ENCODE measurements at places on chromosomes 16 and 17.

- DNase-seq = no peak
These were observed 7.3 kb downstream of the CHMP6 start for GRCh38 chr17:80998748-80999535.

DNA sequence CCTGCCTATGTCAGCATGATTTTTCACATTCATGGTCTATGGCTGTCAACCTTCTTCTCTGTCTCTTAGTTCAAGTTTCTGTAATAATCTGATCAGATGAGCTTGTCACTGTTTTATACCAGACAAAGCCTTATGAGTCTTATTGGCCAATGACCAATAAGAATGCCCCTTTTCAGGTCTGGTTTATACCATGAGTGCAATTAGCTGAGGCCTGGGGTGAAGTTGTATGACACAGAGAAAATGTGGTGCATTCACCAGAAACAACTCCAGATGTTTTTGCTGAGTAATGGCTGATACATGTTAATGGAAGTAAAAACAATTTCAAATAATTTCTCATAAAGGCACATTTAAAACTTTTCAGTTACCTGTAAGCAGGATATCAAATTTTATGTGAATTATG is 218.6 kb upstream of the CDH8 start:
- DNase-seq = peak; percentile 61

- DNase-seq = no peak
These were observed 4.5 kb upstream of the TSPOAP1 start for GRCh38 chr17:58332778-58333735.

- DNase-seq = no peak
These were observed 170.5 kb upstream of the CACNG3 start for GRCh38 chr16:24085666-24086065.

GRCh38 chr17:6548578-6549330 is 7.6 kb downstream of the PITPNM3 start:
- DNase-seq = no peak

DNA sequence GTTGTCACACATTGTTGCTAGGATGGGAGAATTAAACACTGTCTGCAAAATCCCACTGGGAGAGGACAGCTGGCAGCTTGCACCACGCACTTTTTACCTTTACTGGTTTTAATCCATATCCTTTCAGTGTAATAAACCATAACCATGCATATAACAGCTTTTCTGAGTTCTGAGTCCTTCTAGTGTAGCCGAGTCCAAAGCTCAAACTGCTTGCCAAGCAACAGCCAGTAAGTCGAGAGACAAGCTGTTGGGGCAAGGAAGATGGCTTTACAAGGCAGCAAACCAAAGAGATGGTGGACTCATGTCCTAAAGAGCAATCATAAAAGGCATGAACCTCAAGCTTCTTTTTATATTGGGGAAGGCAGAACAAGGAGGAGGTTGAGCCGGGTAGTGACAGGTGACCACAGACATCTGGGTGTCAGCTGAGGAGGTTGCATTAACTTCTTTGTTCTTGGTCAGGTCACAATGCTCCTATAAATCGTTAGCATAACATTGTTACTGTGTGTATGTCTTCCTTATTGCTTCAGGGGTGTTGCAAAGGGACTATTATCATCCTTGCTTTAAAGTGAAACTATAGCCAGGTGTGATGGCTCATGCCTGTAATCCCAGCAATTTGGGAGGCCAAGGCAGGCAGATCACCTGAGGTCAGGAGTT is 7.3 kb upstream of the CD300H start:
- no peak for DNase-seq

DNA sequence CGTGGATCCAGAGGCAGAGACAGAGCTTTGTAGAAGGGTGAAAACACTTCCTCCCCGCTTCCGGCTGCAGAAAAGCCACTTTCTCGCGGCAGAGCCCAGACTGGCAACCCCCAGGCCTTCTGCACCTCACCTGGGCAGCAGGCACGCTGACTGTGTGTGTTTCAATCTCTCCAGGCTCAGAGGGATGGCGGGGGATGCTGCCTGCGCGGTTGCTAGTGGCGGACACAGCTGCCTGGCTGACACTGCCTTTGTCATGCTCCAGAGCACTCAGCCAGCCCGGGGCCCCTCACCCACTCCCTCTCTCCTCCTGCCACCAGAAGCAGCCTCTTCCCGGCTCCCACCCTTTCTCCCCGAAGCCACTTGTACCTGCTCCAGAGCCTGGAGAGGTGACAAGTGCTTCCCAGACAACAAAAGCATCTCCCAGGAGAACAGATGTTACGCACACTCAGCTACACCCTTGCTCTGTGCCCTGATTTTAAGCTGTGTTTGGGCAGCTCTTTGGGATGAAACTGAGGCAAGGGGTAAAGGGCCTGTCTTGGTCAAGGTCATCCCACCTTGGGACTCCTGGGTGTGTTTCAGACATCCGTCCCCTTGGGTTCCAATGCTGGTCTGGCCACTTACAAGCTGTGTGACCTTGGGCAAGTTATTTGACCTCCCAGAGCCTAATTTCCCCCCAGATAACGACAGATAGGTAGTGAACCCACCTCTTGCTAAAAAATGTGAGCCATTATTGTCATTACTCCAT is 9.2 kb upstream of the GLIS2 start:
- no peak for DNase-seq

DNA sequence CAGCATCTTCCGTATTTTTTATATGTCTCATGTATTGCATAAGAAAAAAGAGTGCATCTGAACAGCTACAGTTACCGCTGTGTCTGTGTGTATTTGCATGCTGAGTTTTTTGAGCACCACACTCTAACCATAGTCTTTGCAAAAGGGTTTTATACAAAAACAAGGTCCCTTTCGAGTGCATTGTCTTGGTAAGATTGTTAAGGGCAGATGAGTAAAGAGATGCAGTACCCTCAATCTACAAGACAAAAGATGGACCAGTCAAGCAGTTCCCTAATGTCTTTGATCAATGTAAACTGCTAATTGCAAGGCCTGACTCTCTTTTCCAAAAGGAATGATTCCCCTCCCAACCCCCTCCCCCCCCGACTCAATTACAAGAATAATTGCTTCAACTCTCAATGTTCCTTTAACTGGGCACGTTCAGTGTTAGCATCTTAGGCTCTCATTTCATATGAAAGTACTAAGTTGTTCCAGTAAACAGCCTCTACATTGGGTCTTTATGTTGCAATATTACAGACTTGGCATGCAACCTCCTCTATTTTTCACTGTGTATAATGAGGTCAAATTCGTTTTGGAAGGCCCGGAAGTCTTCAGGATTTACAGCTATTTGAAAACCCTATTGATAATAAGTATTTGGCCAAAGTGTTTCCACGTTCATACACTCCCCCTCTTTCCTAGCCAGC is 471.4 kb upstream of the RBFOX1 start:
- no peak for DNase-seq

GRCh38 chr16:83550183-83550569 is 257.6 kb upstream of the HSBP1 start:
- DNase-seq = no peak

GRCh38 chr17:61183793-61184192 is 215.8 kb upstream of the TBX2 start:
- DNase-seq = no peak

- no peak for DNase-seq
These were observed 16.2 kb downstream of the PSMD3 start for GRCh38 chr17:39996800-39997199.

DNA sequence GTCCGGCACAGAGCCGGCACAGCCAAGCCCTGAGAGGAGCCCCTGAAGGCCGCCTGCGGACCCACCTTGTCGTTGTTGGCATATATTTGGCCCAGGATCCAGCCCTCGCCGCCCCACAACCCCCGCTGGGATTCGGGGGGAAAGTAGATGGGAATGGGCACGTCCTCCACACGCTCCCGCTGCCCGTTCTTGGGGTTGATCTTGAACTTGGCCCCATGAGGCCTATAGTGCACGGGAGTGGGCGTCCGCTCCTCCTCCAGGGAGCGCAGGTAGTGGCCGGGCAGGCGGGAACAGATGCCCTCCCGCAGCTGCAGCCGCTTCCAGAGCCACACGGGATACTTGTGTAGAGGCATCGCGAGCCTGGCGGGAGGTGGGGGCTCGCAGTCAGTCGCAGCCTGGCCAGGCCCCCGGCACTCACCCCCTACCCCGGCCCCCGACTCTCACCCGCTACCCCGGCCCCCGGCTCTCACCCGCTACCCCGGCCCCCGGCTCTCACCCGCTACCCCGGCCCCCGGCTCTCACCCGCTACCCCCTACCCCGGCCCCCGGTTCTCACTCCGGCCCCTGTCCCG is 387 bp downstream of the MRPL28 start:
- no peak for DNase-seq

- no peak for DNase-seq
These were observed 20.2 kb upstream of the JPT2 start for GRCh38 chr16:1657841-1658240.

DNA sequence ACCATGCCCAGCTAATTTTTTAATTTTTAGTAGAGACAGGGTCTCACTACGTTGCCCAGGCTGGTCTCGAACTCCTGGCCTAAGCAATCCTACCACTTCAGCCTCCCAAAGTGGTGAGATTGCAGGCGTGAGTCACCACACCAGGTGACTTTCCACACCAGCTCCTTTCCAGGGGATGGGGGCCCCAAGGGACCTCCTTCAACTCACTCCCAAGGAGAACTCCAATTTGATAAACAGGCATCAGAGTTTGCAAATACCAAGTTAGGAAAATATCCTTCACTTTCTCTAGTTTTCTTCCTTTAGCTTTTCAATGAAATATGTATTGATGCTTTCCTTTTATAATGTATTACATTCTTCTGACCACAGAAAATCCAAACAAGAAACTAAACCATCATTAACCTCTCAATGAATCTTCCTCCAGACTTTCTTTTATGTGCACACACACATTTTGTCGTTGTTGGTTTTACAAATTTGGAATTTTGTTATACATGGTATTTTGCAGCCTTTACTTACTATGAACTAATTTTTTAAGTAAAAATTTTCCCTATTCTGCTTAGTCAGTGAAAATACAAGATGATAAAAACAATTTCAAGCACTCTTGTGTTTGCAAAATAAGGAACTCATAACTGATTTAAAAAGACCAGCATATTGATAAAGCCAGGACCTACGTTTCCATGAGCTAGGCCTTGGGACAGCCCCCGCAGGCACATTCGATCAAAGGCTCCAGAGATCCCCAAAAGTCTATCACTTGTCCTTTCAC is 32.0 kb downstream of the GAS7 start:
- peak; percentile 63 for DNase-seq

DNA sequence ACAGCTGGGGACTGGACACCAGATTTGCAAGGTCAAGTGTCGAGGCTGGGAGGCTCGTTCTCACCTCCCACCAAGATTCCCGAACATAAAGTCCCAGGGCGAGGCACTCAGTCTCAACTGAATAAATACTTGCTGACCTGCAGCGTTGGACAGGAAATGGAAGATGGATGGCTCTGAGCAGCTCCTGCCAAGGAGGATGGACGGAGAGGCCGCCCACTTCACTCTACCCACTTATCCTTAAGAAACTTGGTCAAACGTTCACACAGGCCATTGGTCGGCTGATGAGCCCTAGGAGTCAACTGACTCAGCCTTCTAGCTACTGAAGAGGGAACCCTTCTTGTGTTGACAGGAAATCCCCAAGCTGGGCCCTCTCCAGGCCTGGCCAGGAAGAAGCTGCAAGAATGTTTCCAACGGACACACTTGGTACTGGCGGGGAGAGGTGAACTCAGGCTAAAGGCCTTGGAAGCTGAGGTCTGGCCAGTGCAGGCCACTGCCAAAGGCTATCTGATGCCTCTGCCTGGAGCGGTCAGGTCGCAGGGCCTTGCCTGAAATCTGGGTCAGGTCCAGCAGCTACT is 50.0 kb downstream of the VAC14 start:
- DNase-seq = peak; percentile 69

DNA sequence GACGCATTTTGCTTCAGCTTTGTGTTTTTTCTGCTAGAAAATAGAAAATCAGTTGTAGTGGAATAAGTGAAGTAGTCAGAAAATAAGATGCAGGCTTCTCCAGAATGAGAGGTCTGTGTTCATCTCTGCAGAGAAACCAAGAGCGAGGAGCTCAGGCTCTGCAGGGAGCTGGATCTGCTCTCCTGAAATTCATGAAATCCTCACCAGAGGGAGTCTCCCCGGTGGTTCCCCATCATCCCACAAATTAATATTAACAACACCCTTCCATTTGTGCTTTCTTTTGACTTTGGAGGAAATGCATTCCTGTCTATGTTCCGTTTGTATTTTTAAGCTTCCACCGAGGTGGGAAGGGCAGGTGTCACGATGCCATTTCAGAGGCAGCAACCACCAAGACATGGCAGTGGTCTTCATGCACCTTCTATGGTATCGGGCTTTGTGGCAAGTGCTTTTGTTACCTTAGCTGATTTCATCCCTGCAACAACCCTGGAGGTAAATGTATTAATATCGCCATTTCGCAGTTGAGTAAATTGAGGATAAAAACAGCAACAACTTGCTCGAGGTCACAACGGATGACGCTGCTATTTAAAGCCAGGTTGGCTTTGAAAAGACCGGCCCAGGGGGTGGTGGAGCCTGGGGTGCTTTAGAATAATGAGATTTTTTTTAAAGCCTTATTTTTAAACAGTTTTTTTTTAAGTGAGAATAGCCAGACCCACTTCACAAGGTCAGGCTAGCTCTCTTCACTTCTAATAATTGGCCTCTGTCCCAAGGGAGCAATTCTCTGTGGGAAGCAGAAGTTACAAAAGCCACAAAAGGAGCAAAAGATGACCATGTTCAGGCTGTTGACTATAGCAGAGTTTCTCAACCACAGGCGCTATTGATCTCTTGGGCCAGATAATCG is 367.6 kb upstream of the ERCC4 start:
- no peak for DNase-seq

DNA sequence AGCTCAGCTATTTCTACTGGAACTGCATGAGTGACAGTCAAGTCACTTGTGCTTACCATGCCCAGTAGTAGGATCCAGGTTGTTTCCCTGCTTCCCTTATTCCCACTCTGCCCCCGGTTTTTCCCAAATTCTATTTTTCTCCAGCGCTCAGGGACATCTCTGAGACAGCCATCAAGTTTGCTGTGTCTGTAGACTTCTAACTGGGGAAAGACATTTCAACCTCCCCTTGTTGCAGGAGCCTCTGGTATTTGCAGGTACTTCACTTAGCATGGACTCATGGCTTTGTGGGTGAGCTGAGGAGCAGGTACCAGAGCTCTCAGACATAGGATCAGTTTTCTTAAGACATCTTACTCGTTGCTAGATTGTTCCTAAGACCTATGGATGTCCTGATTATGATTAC is 801.6 kb upstream of the RBFOX1 start:
- DNase-seq = no peak

- DNase-seq = no peak
These were observed 205.6 kb downstream of the SPECC1 start for GRCh38 chr17:20214794-20215193.

DNA sequence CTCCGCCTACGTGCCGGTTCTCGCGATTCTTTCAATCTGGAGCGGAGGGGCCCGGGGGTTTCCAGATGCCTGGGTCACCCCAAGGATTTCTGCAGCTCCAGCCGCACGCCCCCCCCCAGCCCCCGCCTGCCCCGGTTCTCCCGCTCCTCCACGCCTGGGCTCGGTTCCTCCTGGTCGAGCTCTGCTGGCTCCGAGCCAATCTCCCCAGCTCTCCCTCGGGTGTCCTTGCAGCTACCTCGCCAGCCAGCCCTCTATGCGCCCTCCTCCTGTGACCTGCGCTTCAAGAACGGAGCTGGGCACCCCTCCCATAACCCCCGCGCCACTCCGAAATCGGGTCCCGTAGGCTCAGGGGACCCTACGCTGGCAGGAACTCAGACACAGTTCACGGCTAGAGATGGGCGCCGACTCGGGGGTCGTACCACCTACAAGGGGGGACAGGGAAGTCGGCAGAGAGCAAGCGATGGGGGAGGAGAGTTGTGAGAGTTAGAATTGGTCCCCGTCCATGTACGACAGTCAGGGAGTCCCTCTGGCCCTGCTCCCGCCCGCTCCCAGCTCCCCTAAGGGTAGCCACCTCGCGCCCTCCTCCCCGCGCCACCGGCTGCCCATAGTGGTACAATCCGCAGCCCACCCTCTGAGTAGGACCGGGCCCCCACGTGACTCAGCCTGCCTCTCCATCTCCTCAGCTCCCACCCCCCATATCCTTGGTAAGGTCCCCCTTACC is 961 bp downstream of the FGF11 start:
- peak; percentile 28 for DNase-seq
